ENCODE measurements at places on chromosomes 7 and 10.
A peak's percentile ranks its signal among the peaks of the same experiment; 100 is the strongest.

- DNase-seq: no peak
- no peak overlapping the region for H3K4me3 ChIP-seq
- H3K27me3 ChIP-seq: no peaks in the 10 kb centered on the region
- H3K4me1 ChIP-seq: peaks cover 12% of the 10 kb centered on the region
Observed at GRCh38 chr10:43795093-43795492, 146.4 kb upstream of the ZNF32 start.

DNA sequence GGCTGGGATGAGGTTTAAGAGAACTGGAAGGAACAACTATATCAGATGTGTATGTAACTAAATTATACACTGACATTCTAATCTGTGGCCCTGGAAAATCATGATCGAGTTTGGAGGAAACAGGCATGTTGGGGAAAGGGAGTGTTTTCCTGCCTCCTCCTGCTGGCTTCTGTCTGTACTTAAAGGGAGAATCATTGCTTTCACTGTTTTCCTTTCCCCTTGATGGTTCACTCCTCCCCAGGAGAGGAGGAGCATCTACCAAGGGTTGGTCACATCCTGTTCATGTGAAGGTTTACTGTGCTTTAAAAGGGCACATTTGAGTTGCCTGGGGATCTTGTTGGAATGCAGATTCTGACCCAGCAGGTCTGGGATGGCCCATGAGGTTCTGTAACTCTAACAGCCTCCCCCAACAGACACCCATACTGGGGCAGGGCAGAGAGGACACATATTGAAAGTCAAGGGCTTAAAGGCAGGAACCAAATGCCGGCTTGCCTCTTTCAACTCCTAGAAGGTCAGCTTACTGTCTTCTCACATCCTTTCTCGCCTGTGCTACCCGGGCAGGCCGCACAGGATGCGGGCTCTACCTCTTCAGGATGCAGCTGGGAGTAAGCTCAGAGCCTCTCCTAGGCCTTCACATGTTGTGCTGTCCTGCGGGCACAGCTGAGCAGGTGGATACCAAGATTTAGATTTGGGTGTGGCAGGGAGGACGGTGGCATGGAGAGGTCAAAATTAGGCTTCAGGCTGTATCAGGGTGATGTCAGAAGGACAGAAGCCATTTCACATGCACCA lies 694.8 kb downstream of the KCNMA1 start:
- no peaks in the 10 kb centered on the region for H3K36me3 ChIP-seq
- no peaks in the 10 kb centered on the region for H3K27me3 ChIP-seq
- no peak overlapping the region for H3K27ac ChIP-seq
- peaks cover 17% of the 10 kb centered on the region for H3K4me1 ChIP-seq

- no peak overlapping the region for H3K4me3 ChIP-seq
- DNase-seq: no peak
- no peaks in the 10 kb centered on the region for H3K27me3 ChIP-seq
- no peak overlapping the region for H3K27ac ChIP-seq
- H3K4me1 ChIP-seq: peaks cover 9% of the 10 kb centered on the region
- no peaks in the 10 kb centered on the region for H3K36me3 ChIP-seq
Observed at GRCh38 chr7:2777898-2778535, 66.1 kb downstream of the GNA12 start.

DNA sequence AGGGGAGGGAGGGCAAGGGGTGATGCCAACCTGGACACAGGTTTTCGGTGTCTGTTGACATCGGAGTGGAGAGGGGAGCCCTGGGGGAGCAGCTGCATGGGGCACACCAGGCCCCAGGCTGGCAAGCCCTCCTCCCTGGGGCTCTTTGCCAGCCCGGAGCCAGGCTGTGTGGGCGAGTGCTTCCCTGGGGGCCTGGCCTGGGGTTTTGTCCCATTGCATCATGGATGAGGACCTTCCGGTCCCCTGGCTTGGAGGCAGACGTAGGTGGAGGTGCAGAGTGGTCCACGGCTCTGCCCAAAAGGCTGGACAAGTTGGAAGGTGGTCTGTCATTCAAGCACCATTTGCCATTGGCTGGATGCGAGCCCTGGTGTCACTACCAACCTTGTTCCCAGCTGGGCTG lies 34.8 kb downstream of the ZMIZ1 start:
- peaks cover 5% of the 10 kb centered on the region for H3K36me3 ChIP-seq
- DNase-seq: peak; percentile 93
- H3K4me1 ChIP-seq: peaks cover 45% of the 10 kb centered on the region
- H3K4me3 ChIP-seq: no peak overlapping the region
- H3K27ac ChIP-seq: peak overlapping the region; percentile 35

DNA sequence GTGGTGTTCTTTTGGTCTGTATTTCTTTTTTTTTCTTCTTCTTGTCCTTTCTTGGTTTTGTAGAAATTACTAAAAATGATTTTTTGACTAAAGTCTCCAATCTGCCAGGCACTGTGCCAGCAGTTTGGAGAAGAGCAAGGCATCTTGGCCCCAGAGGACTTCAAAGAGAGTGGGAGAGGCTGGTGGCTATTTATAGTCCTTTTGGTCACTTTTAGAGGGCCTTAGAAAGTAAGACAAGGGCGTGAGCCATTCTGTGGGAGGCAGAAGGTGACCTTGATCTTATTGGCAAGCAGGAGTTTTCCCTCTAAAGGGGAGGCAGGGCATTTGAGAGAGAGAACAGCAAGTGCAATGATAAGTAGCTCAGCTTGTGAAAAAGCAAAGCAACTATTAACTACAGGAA lies 211.9 kb downstream of the GALNT17 start:
- H3K4me3 ChIP-seq: no peak overlapping the region
- no peaks in the 10 kb centered on the region for H3K27me3 ChIP-seq
- H3K4me1 ChIP-seq: no peaks in the 10 kb centered on the region
- H3K27ac ChIP-seq: no peak overlapping the region
- DNase-seq: no peak
- H3K36me3 ChIP-seq: no peaks in the 10 kb centered on the region

DNA sequence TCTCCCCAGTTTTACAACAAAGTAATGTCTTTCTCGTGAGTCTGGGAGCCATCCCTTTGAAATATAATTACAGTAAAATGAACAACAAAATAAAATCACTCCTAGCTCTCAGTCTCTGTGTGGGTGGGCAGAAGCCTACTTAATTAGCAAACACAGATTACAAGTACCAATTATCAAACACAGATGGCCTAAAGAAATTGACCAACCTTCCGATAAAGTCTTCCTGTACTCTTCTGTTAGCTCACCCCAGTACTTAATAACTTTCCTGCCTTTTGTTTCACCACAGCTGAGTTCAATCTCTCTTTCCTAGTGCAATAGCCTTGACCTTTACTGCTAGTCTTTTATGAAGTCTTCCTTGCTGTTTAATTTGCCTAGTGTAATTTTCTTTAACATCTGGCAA lies 719.2 kb upstream of the MBL2 start:
- no peaks in the 10 kb centered on the region for H3K27me3 ChIP-seq
- H3K36me3 ChIP-seq: no peaks in the 10 kb centered on the region
- no peak overlapping the region for H3K27ac ChIP-seq
- DNase-seq: no peak
- H3K4me1 ChIP-seq: no peaks in the 10 kb centered on the region
- no peak overlapping the region for H3K4me3 ChIP-seq

- H3K36me3 ChIP-seq: no peaks in the 10 kb centered on the region
- H3K4me3 ChIP-seq: no peak overlapping the region
- H3K27ac ChIP-seq: no peak overlapping the region
Observed at GRCh38 chr10:126499744-126500143, 111.5 kb upstream of the ADAM12 start.

DNA sequence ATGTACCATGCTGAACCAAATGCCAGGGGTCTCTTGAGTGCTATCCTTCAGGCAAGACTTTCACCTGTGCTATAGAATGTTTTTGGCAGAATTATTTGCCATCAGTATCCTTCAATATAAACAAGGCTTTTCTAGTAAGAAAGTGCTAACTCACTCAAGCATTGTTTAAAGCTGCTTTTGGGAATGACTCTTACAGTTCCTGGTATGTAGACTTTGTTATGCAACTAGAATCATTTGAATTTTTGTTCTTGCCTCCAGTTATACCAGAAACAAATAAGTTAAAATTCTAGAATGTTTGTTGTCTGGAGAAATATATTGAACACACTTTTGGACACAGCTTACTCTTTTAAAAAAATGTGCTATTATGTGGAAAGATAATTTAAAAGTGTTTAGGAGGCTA lies 39.5 kb upstream of the RTKN2 start:
- H3K36me3 ChIP-seq: no peaks in the 10 kb centered on the region
- H3K27ac ChIP-seq: no peak overlapping the region
- peaks cover 7% of the 10 kb centered on the region for H3K27me3 ChIP-seq
- no peak overlapping the region for H3K4me3 ChIP-seq
- H3K4me1 ChIP-seq: no peaks in the 10 kb centered on the region
- DNase-seq: peak; percentile 59

GRCh38 chr7:42198974-42199668 lies 37.9 kb downstream of the GLI3 start:
- H3K4me3 ChIP-seq: no peak overlapping the region
- peak overlapping the region; percentile 65 for H3K27ac ChIP-seq
- peaks cover 31% of the 10 kb centered on the region for H3K4me1 ChIP-seq
- peaks cover 5% of the 10 kb centered on the region for H3K36me3 ChIP-seq
- no peaks in the 10 kb centered on the region for H3K27me3 ChIP-seq

DNA sequence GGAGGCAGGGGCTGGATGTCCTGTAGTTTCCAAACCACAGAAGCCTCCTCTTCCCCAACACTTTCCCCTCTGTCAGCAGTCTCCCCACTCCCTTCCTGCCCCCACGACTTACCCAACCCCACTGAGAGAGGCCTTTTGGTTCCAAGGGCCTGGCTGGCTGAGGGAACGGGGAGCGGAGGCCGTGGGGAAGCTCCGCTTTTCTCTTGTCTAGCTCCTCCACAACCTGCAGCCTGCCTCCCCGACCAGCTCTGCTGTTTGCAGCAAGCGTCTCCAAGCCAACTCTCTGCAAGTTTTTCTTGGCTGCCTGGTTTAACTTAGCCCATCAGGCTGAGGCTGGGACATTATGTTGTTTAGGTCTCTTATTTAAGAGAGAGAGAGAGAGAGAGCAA lies 126.8 kb downstream of the NEURL1 start:
- peak; percentile 41 for DNase-seq
- H3K4me3 ChIP-seq: no peak overlapping the region
- H3K27me3 ChIP-seq: no peaks in the 10 kb centered on the region

DNA sequence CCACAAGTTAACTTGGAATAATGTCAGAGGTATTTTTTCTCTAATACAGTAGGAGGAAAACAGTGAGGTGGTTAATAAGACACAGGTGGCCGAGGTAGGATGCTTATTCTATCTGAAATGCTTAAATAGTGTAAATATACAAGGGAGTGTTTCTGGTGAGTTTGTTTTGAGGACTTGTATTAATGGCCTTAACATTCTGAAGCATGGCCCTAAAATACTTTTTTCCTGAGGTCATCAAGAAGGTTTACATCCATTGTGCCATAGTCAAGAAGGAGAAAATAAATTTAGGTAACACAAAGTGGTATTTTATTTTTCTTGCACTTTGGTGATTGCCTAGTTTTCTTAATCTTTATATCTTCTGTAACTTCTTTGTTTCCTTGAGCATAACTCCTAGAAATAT lies 18.8 kb downstream of the GNAI1 start:
- no peak overlapping the region for H3K27ac ChIP-seq
- DNase-seq: no peak
- H3K4me3 ChIP-seq: no peak overlapping the region
- no peaks in the 10 kb centered on the region for H3K27me3 ChIP-seq
- peaks cover 28% of the 10 kb centered on the region for H3K4me1 ChIP-seq
- H3K36me3 ChIP-seq: no peaks in the 10 kb centered on the region

- H3K36me3 ChIP-seq: peaks cover 3% of the 10 kb centered on the region
- no peaks in the 10 kb centered on the region for H3K4me1 ChIP-seq
- no peak overlapping the region for H3K27ac ChIP-seq
- no peak overlapping the region for H3K4me3 ChIP-seq
- DNase-seq: no peak
Observed at GRCh38 chr7:149081914-149082313, 8.6 kb downstream of the ZNF786 start.

DNA sequence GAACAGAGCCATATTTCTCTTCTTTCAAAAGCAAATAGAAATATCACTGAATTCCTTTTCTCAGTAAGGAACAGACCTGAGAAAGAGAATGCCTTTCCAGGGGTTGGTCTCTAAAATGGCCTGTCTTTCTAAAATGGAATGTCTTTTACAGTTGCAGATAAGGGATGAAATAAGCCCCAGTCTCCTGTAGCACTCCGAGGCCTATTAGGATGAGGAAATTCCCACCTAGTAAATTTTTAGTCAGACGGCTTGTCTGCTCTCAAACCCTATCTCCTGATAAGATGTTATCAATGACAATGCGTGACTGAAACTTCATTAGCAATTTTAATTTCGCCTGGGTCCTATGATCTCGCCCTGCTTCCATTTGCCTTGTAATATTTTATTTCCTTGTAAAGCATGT lies 2.9 kb upstream of the EFCAB10 start:
- DNase-seq: no peak
- H3K4me1 ChIP-seq: peaks cover under 1% of the 10 kb centered on the region
- H3K27me3 ChIP-seq: no peaks in the 10 kb centered on the region
- no peaks in the 10 kb centered on the region for H3K36me3 ChIP-seq
- no peak overlapping the region for H3K27ac ChIP-seq
- H3K4me3 ChIP-seq: no peak overlapping the region

- H3K27me3 ChIP-seq: no peaks in the 10 kb centered on the region
- no peaks in the 10 kb centered on the region for H3K36me3 ChIP-seq
- H3K4me1 ChIP-seq: peaks cover 4% of the 10 kb centered on the region
Observed at GRCh38 chr7:99308461-99309074, 17.1 kb upstream of the ARPC1A start.

DNA sequence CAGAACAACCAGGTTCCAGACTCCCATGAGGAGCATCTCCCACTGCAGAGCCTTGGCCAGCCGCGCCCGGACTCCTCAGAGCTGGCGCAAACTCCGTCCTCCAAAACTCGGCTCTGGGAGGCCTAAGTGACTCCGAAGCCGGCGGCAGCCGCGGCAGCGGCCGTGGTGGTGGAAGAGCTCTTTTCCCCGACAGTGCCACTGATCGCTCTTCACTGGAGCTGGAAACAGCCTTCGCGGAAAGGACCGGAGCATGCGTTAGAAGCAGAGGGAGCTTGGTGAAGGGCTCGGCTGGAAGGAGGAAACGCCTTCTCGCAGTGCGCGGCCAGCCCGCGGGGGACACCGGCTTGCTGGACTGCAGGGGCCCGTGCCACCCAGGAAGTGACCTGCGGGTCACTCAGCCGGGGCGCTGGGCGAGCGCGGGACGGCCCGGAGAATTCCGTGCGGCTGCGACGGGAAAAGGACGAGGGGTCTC lies 5.0 kb upstream of the HOXA13 start:
- DNase-seq: peak; percentile 90
- peak overlapping the region; percentile 67 for H3K4me3 ChIP-seq
- H3K27ac ChIP-seq: no peak overlapping the region
